ENCODE measurements at places on chromosomes 12 and 14. TPM values are rescaled to one million over a fixed set of nuclear protein-coding genes. Genes with fewer than 3 reads are reported as not detected.

DNA sequence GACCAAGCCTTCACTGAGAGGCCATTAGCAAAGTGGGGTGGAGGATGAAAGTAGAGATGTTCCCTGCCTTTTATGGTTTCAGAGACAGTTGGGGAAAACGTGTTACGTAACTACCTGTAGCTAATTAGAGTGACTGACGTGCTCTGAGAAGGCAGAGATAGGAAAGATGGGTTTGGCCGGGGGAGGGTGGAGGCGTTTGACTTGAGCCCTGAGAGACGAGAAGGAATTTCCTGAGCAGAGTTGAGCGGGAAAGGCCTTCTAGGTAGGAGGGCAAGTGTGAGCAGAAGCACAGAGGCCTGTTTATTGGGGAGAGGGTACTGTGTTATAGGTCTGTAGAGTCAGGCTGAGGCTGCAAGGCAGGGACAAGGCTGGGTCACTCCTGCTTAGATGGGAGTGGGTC is 8.6 kb downstream of the TUNAR start:
- no peaks in the 10 kb centered on the region for H3K36me3 ChIP-seq
- no peak for DNase-seq
- H3K4me1 ChIP-seq = no peaks in the 10 kb centered on the region
- H3K4me3 ChIP-seq = no peak overlapping the region
- no peak overlapping the region for H3K27ac ChIP-seq

- no peak for DNase-seq
- H3K36me3 ChIP-seq = no peaks in the 10 kb centered on the region
- H3K27ac ChIP-seq = peak overlapping the region; percentile 90
- H3K4me3 ChIP-seq = peak overlapping the region; percentile 78
- peaks cover 39% of the 10 kb centered on the region for H3K27me3 ChIP-seq
Observed at GRCh38 chr12:114684870-114685273, 897 bp upstream of the TBX3 start.

DNA sequence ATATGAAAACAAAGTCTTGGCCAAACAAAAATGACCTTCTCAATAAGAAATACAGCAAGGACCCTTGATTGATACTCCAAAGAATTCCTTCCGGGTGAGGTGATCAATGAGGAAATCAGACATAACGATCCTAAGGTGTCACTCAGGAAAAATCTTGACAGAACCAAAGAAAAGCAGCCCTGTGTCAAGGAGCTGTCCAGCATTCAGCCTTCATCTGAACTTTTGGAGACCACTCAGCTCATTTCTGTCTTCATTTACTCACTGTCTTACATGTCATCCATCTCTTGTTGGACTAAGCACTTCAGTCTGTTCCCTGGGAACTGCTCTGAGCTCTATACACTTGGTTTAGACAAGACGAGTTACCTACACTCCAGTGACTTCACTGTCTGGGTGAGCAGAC is 179.9 kb downstream of the GRIN2B start:
- no peak overlapping the region for H3K27ac ChIP-seq
- no peaks in the 10 kb centered on the region for H3K4me1 ChIP-seq
- no peaks in the 10 kb centered on the region for H3K36me3 ChIP-seq
- H3K4me3 ChIP-seq = no peak overlapping the region
- DNase-seq = no peak

- no peak overlapping the region for H3K4me3 ChIP-seq
- no peaks in the 10 kb centered on the region for H3K27me3 ChIP-seq
- no peak overlapping the region for H3K27ac ChIP-seq
- DNase-seq = no peak
Observed at GRCh38 chr12:92035477-92035876, 110.2 kb downstream of the BTG1 start.

- DNase-seq = no peak
- H3K27ac ChIP-seq = no peak overlapping the region
- H3K36me3 ChIP-seq = no peaks in the 10 kb centered on the region
- no peaks in the 10 kb centered on the region for H3K27me3 ChIP-seq
- H3K4me1 ChIP-seq = no peaks in the 10 kb centered on the region
Observed at GRCh38 chr12:64900540-64900939, 76.1 kb downstream of the TBC1D30 start.

GRCh38 chr14:92427096-92427495 is 86.5 kb upstream of the RIN3 start:
- no peak overlapping the region for H3K4me3 ChIP-seq
- no peaks in the 10 kb centered on the region for H3K4me1 ChIP-seq
- no peak for DNase-seq
- H3K27me3 ChIP-seq = no peaks in the 10 kb centered on the region
- H3K27ac ChIP-seq = no peak overlapping the region

DNA sequence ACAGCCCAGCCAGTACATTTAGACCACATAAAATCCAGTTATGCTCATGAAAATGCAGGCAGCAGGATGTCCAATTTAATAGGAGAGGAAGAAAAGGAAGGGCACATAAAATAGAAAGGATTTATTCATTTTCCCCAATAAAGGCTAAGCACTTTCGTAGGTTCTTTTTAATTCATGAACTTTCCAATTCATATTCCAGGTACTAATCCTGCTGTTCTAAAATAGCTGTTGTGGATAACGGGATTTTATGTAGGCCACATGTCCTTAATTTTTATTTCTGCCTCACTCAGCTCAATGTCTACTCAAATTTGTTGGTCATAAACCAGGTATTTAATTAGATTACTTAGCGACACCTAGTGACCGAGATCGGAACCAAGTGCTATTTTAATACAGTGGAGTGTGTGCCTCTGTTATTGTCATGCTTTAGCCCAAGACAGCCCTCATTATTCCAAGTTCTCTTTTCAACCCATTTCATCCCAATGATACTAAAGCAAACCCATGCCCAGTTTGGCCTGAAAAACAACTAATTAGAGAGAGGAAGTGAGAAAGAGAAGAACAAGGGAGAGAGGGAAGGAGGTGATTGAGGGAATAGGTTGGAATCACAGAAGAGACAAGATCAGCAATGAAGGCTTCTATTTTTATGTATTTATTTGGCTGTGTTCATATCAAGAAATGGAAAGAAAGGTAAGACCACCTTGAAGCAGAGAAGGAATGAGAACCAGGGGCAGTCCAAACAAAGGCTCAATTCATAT is 45.9 kb upstream of the IFNG-AS1 start:
- no peaks in the 10 kb centered on the region for H3K36me3 ChIP-seq
- H3K27me3 ChIP-seq = no peaks in the 10 kb centered on the region
- DNase-seq = no peak
- H3K4me1 ChIP-seq = peaks cover 36% of the 10 kb centered on the region
- H3K4me3 ChIP-seq = no peak overlapping the region
- H3K27ac ChIP-seq = peak overlapping the region; percentile 75

- H3K27ac ChIP-seq = no peak overlapping the region
- no peaks in the 10 kb centered on the region for H3K36me3 ChIP-seq
- DNase-seq = no peak
- H3K4me3 ChIP-seq = no peak overlapping the region
Observed at GRCh38 chr12:48489012-48489411, 6.7 kb downstream of the C12orf54 start.

Gene PPP1R1A
- 215 TPM for total RNA-seq

Gene PRH2
- not detected for total RNA-seq

Gene CD69
- 0.22 TPM for total RNA-seq

Gene KRT73
- total RNA-seq = not detected

Gene DPF3
- total RNA-seq = 21.8 TPM

Gene OXA1L
- total RNA-seq = 137 TPM

Gene CLEC9A
- total RNA-seq = not detected

All from psoas muscle (tissue), 8 donors.